ENCODE measurements at places on chromosomes 6 and 20. TPM values are rescaled to one million over a fixed set of nuclear protein-coding genes. Genes with fewer than 3 reads are reported as not detected.

GATA5 gene
- total RNA-seq, result not detected

GRCh38 chr6:133411757-133412156 is 170.6 kb downstream of the EYA4 start:
- no peak for DNase-seq

CCR6 gene
- not detected for total RNA-seq

GRCh38 chr6:3753228-3753835 is 1.8 kb upstream of the PXDC1 start:
- no peak for DNase-seq

- DNase-seq, result peak; percentile 85
Measured at GRCh38 chr6:16174416-16175078, 45.7 kb downstream of the MYLIP start.

GRCh38 chr6:80544555-80544954 is 438.1 kb downstream of the BCKDHB start:
- DNase-seq, result no peak

FRK gene
- 44.4 TPM for total RNA-seq

All from renal cortical epithelial cell (primary cell).